ENCODE measurements at places on chromosomes 5 and 9. TPM values are rescaled to one million over a fixed set of nuclear protein-coding genes. Genes with fewer than 3 reads are reported as not detected.

The LECT2 gene
- total RNA-seq = not detected

The TYRP1 gene
- total RNA-seq = not detected

The REEP2 gene
- total RNA-seq = 0.42 TPM

The KCNIP1 gene
- total RNA-seq = not detected

The ADAMTS13 gene
- total RNA-seq = 3.3 TPM

The NMUR2 gene
- total RNA-seq = not detected

The JAKMIP2 gene
- total RNA-seq = 5.7 TPM

The MYOT gene
- not detected for total RNA-seq

The EQTN gene
- not detected for total RNA-seq

The BAAT gene
- not detected for total RNA-seq

The PDE8B gene
- total RNA-seq = not detected

The CIZ1 gene
- 146 TPM for total RNA-seq

DNA sequence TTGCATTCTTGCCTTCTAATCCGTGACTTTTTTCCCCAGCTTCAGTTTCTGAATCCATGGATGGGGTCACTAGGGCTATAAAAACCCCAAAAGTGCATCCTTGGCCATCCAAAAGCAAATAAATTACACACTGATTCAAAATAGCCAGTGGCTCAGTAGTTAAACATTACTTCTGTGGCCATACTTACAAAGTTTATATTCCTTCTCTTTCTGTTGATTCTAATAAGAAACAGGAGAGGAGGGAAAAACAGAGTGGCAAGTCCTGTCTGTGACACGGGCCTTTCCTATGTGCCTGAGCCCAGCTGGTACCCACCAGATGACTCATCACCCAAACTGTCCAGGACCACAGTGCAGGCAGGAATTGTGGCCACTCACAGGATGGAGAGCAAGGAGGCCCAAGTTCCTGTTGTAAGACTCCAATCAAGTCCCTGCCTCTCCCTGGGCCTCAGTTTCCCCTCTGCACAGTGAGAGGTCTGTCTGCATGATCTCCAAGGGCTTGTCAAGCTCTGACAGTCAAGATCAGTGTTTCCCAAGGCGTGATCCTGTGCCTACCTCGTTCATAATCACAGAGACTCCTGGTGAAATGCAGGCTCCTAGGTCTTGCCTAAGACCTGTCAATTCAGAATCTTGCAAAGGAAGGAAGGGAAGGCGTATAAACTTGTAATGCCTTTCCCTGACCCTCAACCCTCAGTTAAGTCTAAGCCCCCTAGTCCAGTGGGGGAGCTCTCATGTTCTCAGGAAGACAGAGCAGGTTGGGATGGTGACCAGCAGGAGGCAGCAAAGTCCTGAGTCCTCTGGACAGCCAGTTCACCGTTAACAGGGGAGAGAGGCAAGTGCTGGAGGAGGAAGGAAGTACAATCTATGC is 29.5 kb downstream of the TNIP1 start:
- DNase-seq = peak; percentile 50

- DNase-seq = no peak
Measured at GRCh38 chr9:89475891-89476440, 21.9 kb downstream of the SEMA4D start.

- DNase-seq = no peak
Measured at GRCh38 chr5:59149271-59149670, 566.4 kb downstream of the RAB3C start.

DNA sequence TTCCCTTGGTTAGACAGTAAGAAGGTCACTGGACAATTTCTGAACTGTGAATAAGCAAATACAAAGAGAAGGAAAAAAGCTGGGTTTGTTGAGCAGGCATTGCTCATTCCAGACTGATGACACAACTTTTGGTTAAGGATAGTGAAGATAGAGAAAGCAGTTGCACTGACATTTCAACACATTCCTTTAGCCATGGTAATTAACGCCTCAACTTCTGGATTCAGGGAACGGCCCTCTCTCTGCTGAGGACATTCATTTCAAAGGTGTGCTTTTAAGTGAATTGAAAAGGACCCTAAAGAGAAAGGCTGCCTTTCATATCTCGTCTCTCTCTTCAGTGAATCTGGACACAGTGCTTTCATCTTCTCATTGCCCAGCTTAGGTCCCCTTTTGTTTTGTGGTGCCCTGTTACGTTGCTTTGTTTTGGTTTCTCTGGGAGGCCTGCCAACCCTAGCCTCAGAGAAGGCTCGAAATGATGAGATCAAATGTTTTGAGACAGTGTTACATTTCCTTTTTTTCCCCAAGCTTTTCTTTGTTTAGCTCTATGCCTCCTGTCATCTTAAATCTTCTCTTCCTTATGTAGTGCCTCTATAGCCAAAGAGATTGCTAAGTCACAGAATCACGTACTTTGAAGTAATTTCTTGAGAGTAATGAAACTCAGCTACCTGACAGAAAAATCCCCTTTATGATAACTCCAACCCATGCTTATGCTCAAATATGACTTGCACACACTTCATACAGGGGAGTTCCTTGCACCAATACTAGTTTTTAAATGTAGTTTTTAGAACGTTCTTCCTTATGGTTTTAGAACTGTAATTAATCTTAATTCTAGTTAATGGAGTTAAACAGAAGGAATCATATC is 94.4 kb upstream of the IFNE start:
- peak; percentile 40 for DNase-seq

GRCh38 chr9:110081395-110081794 is 126.6 kb downstream of the C9orf152 start:
- no peak for DNase-seq

GRCh38 chr5:89269721-89270120 is 386.7 kb upstream of the MEF2C start:
- DNase-seq = no peak

DNA sequence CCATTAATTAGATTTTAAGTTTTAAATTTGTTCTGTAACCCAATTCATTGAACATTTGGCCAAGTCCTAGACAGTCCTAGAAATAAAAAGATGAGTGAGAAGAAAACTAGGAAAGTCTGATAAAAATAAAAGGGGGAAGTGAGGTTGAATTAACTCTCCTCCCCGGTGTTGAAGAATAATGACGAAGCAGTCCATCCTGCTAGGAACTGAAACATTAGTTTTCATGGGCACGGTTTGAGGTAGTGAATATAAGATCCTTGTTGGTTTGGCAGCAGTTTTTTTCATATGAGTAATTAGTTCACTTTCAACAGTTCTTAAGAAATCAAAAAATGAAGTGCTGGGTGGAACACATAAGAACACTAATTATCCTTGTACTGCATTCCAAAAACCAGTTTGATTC is 103.1 kb downstream of the MTREX start:
- no peak for DNase-seq

- DNase-seq = no peak
Measured at GRCh38 chr5:103435136-103435889, 127.3 kb downstream of the NUDT12 start.

DNA sequence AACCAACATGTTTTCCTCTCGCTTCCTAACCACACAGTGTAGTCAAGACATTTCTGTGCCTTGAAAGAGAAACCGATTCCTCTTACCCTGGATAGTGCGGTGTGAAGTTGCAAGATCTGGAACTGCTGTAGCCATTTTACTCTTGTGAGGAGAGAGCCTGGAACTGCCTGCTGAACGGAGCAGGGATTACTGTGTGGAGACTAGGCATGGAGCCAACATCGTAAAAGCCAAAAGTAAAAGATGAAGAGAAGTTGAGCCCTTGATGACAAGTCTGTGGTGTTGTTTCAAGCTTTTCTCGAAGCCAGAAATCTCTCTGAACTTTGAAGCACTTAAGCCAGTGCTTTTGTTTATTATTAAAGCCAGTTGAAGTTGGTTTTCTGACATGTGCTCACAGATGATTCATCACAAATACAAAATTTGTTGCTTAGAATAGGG is 110.1 kb upstream of the GRIN3A start:
- no peak for DNase-seq

GRCh38 chr9:108615152-108615551 is 240.6 kb downstream of the ACTL7B start:
- DNase-seq = no peak

- no peak for DNase-seq
Measured at GRCh38 chr5:98041661-98042060, 731.8 kb upstream of the RGMB start.

GRCh38 chr5:73122875-73123810 is 2.8 kb downstream of the TMEM171 start:
- DNase-seq = no peak

DNA sequence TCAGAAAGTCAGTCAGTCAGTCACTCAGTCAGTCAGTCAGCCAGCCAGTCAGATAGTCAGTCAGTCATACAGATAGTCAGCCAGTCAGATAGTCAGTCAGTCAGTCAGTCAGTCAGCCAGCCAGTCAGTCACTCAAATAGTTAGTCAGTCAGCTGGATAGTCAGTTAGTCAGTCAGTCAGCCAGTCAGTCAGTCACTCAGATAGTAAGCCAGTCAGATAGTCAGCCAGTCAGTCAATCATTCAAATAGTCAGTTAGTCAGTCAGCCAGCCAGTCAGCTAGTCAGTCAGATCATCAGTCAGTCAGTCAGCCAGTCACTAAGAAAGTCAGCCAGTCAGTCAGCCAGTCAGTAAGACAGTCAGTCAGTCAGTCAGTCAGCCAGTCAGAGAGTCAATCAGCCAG is 477.1 kb downstream of the AGTPBP1 start:
- no peak for DNase-seq

- no peak for DNase-seq
Measured at GRCh38 chr9:127319366-127320114, 55.0 kb downstream of the GARNL3 start.

DNA sequence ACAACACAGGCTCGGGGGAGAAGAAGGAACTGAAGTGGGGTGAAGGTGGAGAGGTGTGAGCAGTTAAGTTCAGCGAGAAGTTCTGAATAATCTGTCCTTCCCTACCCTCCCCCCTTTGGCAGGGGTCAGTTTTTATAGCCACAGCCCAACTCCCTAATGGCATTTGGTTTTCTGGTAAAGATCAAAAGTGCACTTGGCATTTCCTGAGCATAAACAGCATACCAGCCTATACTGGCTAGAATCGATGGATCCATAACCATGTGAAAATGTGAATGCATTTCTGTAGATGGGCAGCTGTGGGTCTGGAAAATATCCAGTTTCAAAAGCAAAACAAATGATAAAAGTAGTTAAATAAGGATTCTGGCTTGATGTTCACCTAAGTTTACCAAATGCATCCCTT is 410.9 kb downstream of the PLK2 start:
- DNase-seq = no peak
